ENCODE measurements at places on chromosomes 6 and 20.

DNA sequence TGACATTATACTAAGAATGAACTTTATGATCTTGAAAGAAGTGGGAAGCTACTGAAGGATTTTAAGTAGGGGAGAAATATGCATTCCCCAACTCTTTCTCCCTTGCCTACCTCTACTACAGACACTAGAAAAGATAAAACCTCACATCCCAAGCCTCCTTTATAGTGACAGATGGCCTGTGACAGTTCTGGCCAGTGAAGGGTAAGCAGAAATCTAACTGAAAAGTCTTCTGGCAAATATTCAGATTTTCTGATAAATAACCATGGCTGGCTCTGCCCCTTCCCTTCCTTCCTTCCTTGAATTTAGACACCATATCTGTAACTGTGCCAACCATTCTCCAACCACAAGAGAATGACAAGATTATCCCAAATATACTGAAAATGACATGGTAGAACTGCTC lies 10.2 kb upstream of the BEND6 start:
- no peak for DNase-seq

GRCh38 chr6:158799051-158799792 lies 19.9 kb downstream of the EZR start:
- peak; percentile 92 for DNase-seq

GRCh38 chr6:90703336-90703735 lies 116.5 kb upstream of the MAP3K7 start:
- DNase-seq, result no peak

DNA sequence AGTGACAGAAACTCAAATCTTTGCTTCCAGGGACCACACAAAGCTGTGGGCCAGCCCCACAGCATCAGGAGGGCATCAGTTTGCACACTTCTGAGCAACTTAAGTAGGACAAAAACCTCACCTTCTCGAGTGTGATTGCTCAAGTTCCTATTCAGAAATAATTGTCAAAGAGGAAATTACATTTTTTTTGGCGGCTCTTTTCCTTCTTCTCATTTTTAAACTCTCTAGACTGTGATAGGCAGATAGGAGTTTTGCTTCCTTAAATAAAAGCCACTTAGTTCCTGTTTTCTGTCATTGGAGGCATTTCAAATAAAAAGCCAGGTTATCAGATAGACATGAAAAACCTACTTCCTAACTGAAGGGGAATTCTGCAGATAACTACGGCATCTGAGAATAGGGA lies 11.2 kb upstream of the TAGAP start:
- DNase-seq, result no peak

DNA sequence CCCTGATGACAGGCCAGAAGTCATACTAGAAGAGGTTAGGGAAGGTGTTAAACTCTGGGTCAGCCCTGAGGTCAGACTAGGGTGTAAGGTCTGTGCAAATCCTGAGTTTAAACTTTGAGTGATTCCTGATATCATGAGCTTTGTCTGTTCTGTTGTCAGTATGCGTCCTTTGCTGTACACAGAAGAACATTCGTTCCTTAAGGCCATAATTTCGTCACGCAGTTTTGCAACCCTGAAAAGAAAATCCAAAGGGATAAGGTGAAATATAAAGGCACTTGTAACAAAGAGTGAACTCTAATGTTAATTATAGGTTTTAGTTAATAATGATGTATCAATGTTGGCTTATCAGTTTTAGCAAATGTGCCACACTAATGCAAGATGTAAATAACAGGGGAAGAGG lies 2.3 kb downstream of the DST start:
- no peak for DNase-seq

DNA sequence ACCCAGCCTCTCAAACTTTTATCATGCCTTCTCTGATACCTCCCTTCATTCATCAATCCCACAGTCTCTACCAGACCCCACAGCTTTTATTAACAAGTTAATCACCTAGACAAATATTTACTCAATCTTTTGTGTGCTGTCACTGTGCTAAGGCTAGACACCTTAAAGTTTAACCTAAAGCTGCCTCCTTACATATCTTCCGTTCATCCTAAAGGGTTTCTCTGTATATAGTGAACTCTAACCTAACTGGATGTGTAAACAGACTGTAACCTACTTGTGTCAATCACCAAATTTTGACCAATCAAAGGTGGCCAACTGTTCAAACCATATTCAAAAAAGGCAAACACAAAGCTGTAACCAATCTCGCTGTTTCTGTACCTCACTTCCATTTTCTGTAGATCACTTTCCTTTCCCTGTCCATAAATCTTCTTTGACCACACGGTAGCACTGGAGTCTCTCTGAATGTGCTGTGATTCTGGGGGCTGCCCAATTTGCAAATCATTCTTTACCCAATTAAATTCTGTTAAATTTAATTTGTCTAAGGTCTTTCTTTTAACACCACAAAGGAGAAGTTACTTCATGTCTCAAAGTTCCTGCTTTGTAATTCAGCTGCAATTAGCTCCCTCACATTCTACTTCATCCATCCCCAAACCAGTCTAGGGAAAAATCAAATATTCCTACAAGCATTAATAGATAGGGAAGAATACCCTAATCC lies 72.5 kb downstream of the ARHGAP18 start:
- no peak for DNase-seq

- no peak for DNase-seq
These were observed 40.9 kb downstream of the NKX2-4 start for GRCh38 chr20:21356386-21356785.

DNA sequence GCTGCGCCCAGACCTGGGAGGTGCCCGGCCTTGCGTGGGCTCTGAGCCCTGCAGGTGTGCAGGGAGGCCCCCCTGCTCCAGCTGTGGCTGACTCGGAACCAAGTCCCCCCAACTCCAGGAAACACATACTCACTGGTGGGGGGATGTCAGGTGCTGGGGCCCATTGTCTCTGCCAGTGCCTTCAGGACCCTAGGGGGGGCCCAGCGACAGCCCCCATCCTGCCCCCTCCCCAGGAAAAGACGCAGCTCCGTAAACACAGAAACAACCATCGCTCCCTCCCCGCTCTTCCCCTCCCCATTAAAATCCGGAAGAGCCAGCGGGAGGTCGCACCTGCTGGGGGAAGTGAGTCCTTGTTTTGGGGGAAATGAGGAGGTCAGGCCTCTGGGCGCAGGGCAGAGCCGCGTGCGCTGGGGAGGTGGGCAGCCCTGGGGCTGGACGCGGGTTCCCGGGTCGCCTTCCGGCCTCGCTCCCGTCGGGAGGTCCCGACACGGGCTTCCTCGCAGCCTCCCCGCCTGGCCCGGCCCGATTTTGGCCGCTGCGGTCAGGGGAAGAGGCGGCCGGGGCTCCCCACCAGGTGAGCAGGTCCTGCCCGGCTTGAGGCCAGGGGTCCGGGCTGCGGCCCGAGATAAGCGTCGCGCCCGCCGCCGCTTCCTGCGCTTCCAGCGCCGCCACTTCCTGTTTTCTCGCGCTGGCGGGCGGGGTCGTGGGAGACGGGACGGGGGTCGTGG lies 6.2 kb downstream of the C20orf204 start:
- peak; percentile 57 for DNase-seq

GRCh38 chr20:51428401-51429143 lies 113.9 kb downstream of the NFATC2 start:
- peak; percentile 88 for DNase-seq

DNA sequence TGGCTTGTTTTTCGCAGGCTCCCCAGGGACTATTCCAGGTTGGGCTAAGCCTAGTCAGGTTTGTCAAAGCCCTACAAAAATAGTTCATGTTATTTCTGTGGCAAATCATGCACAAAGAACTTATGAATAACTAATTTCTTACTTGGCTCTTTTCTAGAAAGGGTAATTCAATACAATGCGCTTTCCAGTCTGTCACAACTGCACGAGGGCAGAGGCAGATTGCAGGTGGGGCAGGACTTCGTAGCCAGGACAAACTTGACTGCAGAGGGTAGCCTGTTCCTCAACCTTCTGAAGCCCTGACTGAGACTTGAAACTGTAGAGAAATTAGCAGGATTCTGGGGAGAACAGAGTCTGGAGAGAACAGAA lies 253.5 kb downstream of the QKI start:
- no peak for DNase-seq

DNA sequence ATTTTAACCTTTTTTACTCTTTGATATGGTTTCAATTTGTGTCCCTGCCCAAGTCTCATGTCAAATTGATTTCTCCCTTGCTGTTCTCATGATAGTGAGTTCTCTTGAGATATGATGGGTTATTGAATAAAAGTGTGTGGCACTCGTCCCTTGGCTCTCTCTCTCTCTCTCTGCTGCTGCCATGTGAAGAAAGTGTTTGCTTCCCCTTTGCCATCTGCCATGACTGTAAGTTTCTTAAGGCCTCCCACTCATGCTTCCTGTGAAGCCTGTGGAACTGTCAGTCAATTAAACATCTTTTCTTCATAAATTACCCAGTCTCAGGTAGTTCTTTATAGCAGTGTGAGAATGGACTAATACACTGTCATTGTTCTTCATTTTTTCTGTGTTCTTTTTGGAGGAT lies 48.5 kb downstream of the LIN28B start:
- peak; percentile 1 for DNase-seq

DNA sequence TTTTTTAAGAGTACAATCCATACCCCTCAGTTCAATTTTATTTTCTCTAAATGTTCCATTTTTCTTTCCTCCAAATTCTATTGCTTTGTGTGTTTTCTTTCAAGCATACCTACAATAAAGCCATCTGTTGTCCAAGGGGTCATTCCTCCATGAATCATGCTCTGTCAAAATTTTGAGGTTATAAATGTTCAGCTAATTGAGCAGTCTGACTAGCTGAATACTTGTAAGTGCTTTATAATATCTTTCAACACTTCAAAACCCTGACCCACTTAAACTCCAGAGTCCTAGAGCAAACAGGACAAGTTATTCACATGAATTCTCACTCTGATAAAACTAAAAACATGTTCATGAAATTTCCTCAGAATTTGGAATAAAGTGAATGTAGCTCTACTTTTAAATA lies 33.4 kb upstream of the EYA4 start:
- no peak for DNase-seq

DNA sequence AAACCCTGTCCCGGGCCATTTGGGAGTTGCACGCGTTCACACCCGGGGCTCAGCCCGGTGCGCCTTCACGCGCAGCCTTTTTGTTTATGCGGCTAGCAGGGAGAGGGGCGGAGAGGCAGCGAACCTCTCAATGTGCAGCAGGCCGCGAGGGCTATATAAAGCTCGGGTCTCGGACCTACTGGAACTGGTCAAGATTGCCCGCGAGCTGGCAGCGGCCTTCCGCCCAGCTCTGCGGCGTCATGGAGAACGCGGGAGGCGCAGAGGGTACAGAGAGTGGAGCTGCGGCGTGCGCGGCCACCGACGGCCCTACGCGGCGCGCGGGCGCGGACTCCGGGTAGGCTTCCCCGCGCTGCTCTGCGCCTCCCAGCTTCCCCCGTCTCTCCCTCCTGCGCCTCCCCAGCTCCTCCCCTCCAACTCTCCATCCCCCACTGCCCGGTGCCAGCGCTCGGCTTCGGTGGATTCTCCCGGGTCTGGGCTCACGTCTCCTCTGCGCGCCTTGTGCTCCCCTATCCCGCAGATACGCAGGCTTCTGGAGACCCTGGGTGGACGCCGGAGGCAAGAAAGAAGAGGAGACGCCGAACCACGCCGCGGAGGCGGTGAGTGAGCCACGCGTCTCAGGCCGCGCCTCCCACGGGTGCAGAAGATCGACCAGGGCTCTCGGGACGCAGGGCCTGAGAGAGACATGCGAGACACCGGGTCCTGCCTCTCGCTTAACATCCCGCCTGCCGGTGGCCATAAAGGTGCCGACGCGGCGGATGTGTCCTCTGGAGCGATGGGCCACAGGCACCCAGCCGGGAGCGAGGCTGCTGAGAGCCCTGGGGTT lies at the start of gene RIPPLY2:
Gene RIPPLY2 (plus strand): TSS at position 183 of the 823 bp plus-strand sequence. CDS start 57 bp downstream, at position 240.
- no peak for DNase-seq

DNA sequence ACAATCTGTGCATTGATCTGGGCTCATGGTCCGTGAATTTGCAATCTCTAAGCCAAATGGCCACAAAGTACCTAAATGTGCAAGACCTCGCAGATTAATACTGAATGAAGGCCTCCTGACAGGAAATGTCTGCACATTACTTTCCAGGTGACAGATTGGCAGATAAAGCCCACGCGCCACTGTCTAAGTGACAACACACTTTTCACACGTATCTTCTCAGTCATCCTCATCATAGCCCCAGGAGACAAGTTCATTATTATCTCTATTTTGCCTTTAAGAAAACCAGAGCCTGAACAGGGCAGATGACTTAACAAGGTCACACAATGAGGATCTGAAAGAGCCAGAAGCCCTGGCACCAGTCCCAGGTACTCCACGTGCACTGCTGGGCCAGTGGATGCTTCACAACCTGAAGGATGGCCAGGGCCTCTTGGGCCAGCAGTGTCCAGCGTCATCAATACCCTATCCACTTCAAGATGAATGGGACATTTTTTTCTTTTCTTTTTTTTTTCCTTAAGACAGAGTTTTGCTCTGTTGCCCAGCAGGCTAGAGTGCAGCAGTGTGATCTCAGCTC lies 266.3 kb downstream of the PTPRT start:
- no peak for DNase-seq

- no peak for DNase-seq
These were observed 1.2 kb downstream of the ELOVL2 start for GRCh38 chr6:11042750-11043377.

DNA sequence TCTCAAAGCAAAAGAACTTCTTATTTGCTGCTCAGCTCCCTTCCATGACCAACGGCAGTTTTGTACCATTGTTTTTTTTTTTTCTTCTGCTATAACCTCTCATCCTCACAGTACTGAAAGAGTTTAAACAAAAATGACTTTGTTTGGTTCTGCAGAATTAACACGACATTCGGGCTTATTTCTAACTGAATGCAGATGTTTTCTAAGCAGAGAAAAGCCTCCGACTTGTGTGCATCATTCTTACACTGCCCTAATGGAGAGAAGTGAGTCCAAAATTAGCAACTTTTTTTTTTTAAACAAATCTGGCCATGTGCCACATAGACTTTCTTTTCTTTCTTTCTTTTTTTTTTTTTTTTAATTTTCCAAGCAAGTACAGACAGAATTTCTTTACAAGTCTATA lies 382.7 kb downstream of the HDGFL1 start:
- DNase-seq, result no peak

- DNase-seq, result no peak
These were observed 257.4 kb downstream of the PLCB1 start for GRCh38 chr20:8389381-8390036.

GRCh38 chr6:28586324-28586723 lies 60.6 kb downstream of the GPX5 start:
- DNase-seq, result peak; percentile 19

GRCh38 chr6:127923135-127923534 lies 22.3 kb upstream of the THEMIS start:
- no peak for DNase-seq

GRCh38 chr20:1588533-1589460 lies 31.0 kb downstream of the SIRPB1 start:
- no peak for DNase-seq

GRCh38 chr20:59125332-59125731 lies 38.3 kb upstream of the ZNF831 start:
- no peak for DNase-seq

DNA sequence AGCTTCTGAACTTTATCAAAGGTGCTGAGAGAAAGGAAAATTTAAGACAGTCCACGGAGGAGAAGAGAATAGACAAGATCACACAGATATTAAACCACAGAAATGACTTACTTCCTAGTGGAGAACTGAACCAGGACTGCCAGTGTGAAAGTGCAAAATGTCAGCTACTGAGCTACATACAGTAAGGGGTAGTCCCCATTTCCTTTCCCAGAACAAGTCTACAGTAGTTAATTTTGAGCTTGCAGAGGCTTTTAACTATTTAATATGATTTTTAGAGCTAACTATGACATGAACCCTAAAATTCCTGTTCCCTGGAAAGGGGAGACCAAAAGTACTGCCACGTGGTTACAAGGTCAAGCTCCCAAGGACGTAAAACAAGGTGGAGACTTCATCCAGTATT lies 45.1 kb downstream of the CEP85L start:
- no peak for DNase-seq

GRCh38 chr6:3773678-3774298 lies 22.3 kb upstream of the PXDC1 start:
- no peak for DNase-seq

GRCh38 chr6:56775498-56776166 lies 132.9 kb upstream of the DST start:
- DNase-seq, result no peak
